ENCODE measurements at places on chromosomes 13 and 19. TPM values are rescaled to one million over a fixed set of nuclear protein-coding genes. Genes with fewer than 3 reads are reported as not detected.

LGALS14 gene
- total RNA-seq: 0.90 TPM

ARID3A gene
- 34.0 TPM for total RNA-seq

KCNN1 gene
- total RNA-seq: not detected

DNA sequence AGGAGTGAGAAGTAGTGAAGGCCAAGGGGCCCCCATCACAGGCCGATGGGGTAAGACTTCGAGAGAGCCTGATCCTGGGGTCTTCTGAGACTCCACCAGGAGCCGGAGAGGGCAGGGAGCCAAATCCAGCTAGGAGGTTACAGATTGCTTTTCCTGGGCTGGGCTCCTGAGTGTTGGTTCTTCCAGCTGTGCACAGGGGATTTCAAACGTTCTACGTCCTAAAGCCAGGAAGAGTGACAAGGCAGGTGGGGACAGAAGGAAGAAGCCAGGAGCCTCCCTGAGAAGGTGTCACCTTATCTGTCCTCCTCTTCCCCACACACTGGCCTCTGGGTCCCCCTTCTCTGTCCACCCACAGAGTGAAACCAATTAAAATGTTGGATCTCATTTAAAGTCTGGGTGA is 16.1 kb upstream of the TPRX2 start:
- DNase-seq: no peak

- no peak for DNase-seq
Measured at GRCh38 chr19:42293540-42293939, 8.4 kb upstream of the PRR19 start.

DNA sequence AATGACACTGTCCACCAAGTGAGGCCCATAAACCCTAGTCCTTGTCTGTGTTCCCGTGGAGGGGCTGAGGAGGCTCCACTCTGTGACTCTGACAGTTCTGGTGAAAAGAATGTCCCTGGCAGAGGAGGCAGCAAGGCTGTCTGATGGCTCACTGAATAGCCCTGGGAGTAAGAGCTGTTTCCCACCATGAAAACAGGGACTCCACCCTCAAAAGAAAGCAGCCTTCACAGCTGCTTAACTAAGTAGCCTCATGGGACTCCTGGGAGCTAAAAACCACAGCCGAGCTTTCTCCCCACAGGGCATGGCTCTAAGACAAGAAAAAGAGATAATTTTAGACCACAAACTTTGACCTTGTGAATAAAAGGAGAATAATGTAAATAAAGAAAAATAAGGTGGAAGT is 135.1 kb upstream of the FRY start:
- DNase-seq: no peak
